ENCODE measurements at places on chromosomes 7 and 10.
A peak's percentile ranks its signal among the peaks of the same experiment; 100 is the strongest.

DNA sequence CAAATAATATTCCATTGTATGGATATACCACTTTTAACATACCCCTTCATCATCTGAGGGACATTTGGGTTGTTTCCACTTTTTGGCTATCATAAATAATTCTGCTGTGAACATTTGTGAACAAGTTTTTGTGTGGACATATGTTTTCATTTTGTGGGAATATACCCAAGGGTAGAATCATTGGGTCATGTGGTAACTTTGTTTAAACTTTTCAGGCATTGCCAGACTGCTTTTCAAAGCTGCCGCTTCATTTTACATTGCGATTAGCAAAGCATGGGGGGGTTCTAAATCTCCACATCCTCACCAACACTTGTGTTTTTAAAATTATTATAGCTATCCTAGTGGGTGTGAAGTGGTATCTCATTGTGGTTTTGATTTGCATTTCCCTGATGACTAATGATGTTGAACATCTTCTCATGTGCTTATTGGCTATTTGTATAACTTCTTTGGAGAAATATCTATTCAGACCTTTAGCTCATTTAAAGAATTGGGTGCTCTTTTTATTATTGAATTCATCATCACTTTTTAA is 8.4 kb upstream of the HHEX start:
- no peak for DNase-seq

GRCh38 chr7:81533426-81533825 is 236.4 kb downstream of the HGF start:
- DNase-seq = no peak

DNA sequence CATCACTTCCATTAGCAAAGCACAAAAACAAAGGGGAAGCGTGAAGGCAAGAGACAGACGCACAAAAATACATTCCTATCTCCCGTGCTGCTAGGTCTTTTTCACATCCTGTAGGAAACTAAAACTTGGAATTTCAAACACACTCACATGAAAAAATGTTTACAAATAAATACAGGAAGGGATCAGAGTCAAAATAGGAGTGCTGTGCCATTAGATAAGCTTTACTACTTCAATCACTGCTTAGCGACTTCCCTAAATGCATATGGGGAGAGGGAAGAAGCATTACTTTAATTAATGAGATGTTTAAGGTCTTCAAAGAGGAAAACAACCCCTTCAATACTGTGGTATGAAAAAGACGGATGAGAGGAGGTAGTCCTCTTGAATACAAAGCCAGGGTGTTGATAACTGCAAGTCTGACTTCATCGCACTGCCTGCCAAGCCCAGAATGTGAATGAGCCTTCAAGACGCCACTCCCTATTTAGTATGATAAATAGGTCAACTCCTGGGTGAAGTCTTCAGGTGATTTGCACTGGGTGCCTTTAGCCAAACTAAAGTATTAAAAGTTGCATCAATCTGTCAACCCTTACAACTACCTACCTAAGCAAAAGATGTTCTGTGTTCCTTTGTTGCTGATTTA is 13.9 kb downstream of the PARD3 start:
- no peak for DNase-seq

GRCh38 chr10:46077731-46078413 is 31.8 kb upstream of the MSMB start:
- no peak for DNase-seq

GRCh38 chr10:124041675-124042445 is 51.5 kb downstream of the CHST15 start:
- DNase-seq = no peak

GRCh38 chr7:139709485-139709884 is 68.3 kb downstream of the HIPK2 start:
- no peak for DNase-seq

DNA sequence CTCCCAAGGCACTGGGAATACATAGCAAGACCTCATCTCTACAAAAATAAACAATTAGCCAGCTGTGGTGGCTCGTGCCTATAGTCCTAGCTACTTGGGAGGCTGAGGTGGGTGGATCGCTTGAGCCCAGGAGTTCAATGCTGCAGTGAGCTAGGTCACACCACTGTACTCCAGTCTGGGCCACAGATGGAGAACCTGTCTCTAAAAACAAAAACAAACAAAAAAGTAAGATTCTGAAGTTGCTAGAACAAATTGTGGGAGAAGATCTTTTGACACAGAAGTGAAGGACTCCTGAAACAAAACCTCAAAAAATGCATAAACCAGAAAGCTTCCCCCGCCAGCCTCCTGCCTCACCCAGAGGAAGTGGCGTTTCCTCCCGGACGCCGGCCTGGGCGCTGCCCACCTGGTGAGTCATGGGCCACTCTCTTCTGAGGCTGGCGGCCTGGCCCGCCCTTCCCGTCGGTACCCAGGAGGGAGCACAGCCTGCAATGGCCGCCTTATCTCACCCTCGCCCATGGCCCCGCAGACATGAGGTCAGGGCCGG is 25.4 kb upstream of the ELN start:
- DNase-seq = no peak

DNA sequence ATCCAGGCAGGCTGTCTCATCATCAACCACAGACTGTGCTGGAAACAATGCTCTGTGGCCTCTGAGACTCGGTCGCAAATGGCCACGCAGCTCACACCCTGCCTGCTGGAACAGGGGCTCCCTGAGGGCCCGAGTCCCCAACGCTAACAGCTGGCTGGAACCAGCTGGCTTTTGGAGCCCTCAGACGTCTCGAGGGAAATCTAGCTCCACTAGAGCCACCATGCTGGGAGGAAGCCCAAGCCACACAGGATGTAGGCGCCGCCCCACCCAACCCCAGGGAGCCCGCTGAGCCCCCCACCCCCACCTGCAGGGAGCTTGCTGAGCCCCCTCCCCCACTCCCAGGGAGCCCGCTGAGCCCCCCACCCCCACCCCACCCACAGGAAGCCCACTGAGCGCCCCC is 21.4 kb upstream of the PDGFA start:
- DNase-seq = no peak

- DNase-seq = no peak
Measured at GRCh38 chr10:76732306-76732705, 905.3 kb downstream of the KCNMA1 start.

DNA sequence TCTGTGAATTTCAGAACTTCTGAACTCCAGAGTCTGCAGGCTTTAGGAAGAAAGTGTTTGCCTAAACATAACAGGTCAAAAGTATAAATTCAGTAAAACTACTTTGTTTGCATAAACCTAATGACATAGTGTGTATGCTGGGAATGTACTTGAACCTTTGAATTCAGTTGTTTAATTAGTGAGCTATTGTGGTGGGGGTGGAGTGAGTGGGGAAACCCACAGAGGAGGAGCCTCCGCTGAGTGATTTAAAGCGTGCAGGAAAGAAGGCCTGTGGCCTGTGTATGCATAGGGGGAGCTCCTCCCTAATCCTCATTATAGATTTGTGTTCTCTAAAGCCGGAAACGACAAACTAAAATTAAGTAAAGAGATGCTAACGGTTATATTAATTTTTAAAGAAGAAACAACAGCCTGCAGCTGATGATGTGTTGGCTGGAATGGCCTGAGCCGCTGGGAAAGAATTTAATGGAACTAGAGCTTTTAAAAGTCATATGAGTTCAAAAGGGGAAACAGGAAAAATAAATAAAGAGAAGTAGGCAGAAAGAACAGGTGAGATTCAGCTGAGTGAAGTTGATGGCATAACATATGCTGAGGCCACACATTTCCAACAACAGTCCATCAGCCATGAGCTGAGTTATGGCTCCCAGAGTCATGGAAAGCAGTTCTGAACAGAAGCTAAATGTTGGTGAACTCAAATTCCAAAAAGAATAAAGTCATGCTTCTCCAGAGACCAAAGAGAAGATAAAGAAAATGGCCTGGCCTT is 595.0 kb downstream of the GRM8 start:
- peak; percentile 83 for DNase-seq

GRCh38 chr10:35896001-35896400 is 253.9 kb upstream of the FZD8 start:
- DNase-seq = no peak

- DNase-seq = no peak
Measured at GRCh38 chr10:13037832-13038231, 36.3 kb upstream of the CCDC3 start.

DNA sequence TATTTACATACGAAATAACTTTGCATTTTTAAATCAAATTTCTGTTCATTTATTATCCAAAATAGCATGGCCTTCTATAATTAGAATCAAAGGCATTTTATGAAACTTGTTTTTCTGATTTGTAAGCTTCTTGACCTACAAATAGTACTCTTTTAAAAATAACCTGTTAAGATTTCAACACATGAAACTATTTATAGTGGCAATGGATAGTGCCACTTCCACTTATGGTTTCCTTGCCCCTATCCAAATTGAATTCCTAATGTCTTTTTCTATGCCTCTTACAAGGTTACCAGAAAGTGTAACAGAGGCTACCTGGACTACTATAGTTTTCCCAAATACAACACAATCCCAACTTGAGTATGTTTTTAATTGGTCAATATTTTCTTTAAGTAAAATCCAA is 263.5 kb downstream of the SEMA3D start:
- no peak for DNase-seq

DNA sequence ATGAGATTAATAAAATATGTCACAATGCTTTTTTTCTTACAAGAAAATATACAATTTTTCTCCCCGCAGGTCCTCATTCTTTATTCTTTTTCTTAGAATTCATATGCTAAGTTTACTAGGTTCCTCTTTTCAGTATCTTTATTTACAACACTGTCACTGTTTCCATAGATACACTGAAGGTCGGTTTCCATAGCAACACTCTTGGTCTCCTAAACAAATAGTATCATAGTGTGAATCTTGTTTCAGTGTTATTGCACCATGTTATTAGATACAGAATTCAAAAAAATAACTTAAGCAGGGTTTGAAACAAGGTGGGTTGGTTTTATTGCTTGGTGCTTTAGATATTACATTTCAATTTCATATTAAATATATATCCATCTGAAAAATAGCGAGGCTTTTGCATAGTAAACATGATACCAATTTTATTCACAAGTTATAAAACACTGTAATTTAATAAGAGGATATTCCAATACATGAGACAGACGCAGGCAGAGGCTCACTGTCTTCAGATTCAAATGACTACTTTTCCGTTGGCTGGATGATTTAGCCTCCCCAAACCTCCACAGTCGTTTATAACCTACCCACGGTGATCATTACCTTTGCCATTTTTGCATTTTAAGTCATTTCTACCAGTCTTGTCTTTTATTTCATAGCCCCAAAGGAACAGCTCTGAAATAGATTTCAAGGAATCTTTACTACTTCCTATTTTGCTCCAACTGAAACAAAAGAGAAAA is 88.9 kb upstream of the KLF6 start:
- DNase-seq = peak; percentile 94

DNA sequence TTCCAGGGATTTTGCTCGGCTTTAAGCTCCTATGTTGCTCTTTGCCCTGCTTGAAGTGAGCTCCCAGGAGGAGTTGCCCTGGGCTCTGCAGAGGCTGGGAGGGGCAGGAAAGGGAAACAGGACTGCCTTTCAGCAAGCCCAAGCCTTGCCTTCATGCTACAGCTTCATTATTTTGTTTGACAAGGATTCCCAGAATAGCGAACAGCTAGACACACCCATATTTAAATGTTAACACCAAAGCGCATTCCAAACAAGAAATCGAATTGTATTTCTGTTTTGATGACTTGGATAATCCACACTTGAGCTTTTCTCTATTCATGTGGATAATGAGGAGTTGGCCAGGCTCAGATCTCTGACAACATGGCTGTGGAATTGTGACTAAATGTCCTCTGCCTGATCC is 6.3 kb downstream of the KIAA1217 start:
- no peak for DNase-seq

DNA sequence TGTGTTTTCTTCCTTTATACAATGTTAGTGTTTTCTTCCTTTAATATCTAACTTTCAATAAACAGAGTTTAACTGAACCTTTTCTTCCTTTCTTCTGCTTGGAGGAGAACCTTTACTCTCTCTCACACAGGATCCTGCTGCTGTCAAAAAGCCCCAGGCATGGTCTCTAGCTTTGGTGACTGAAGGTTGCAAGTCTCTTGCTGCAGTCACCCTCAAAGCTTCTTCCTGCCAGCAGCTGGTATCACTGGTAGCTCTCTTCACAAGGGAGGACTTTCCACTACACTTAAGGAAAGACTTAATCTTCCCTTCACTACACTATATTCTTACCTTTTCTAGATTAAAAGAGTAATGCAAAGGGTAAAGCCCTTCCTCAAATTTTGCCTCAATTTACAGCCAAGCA is 153.4 kb downstream of the SGMS1 start:
- peak; percentile 31 for DNase-seq

GRCh38 chr10:108003061-108003460 is 838.6 kb upstream of the SORCS1 start:
- DNase-seq = no peak

- no peak for DNase-seq
Measured at GRCh38 chr7:24885305-24885704, 94.7 kb downstream of the OSBPL3 start.

- no peak for DNase-seq
Measured at GRCh38 chr7:2575046-2575732, 16.4 kb downstream of the IQCE start.

GRCh38 chr10:21981118-21981517 is 22.4 kb downstream of the DNAJC1 start:
- DNase-seq = no peak

DNA sequence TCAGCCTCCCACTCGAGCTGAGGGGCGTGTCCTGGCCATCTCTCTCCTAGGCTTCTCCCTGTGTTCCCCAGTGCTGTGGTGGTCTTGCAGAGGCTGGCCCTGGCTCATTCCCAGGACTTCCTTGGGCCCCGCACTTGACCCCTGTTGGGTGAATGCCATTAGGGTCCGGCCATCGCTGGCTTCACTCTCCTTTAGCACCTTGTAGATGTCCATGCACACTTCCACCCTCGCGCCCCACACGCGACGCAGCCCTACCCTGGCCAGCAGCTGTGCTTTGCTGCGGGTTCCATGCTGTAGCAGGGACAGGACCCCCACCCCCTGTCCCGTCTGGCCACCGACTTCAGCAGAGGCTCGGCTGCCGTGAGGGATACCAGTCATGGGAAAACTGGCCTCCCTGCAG is 46.3 kb downstream of the PITRM1 start:
- no peak for DNase-seq

DNA sequence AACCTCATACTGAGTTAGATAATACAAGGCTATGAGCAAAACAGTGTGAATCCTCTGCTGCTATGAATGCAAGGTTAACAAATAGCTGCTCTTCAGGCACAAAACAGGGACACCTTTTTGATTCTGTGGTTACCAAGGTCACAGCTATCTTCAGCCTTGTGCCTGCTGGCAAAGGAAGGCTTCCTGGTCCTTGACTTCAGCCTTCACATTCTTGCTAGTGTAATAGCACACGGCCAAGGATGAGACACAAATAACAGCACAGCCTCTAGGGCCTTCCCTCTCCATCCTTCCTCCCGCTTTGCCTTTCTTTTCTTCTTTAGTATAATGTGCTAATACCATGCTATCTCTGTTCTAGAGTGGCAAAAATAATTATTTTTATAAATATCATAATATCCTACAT is 130.6 kb upstream of the CAV2 start:
- DNase-seq = no peak

DNA sequence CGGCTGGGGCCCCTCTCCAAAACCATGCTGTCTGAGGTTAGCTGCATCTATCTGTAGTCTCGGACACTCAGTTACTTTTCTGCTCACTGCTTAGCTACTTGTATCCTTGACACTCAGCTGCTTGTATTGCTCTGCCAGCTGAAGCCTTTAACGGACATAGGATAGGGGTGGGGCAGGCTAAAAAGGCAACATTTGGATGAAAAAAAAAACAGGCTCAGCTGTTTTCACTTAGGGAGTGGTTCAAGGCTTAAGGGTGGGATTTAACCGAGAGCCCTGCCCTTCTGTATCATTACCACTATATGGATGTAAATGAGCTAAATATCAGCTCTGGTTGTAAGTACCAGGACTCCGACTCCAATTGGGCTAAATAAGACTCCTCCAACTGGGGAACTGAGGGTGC is 28.6 kb downstream of the LSMEM1 start:
- DNase-seq = no peak

All from GM12864 (cell line).